ENCODE measurements at places on chromosomes 1 and 21. TPM values are rescaled to one million over a fixed set of nuclear protein-coding genes. Genes with fewer than 3 reads are reported as not detected.
A peak's percentile ranks its signal among the peaks of the same experiment; 100 is the strongest.

The VCAM1 gene
- not detected for total RNA-seq

The C8B gene
- not detected for total RNA-seq

The AZIN2 gene
- 3.9 TPM for total RNA-seq

DNA sequence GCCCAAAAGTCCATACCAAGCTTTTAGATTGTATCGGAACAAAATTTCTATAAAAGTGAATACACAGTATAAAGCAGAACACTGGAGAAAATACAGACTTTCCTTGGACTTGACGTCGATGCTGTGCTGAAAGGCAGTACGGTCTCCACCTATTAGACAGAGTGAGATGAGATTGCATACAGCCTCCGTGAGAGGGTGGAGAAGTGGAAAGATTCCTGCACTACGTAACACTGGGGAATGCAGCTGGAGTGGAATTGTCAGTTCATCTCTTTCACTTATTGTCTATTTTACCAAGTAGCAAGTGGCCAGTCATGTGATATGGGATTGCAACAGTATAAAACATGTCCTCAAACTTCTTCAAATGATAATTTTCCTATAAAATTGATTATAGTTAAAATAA is 209.5 kb downstream of the ZP4 start:
- H3K27me3 ChIP-seq, result no peaks in the 10 kb centered on the region

- no peak overlapping the region for H3K4me3 ChIP-seq
- H3K27ac ChIP-seq, result no peak overlapping the region
- H3K27me3 ChIP-seq, result no peaks in the 10 kb centered on the region
- H3K36me3 ChIP-seq, result peaks cover 3% of the 10 kb centered on the region
Measured at GRCh38 chr1:97270508-97271307, 549.1 kb downstream of the PTBP2 start.

DNA sequence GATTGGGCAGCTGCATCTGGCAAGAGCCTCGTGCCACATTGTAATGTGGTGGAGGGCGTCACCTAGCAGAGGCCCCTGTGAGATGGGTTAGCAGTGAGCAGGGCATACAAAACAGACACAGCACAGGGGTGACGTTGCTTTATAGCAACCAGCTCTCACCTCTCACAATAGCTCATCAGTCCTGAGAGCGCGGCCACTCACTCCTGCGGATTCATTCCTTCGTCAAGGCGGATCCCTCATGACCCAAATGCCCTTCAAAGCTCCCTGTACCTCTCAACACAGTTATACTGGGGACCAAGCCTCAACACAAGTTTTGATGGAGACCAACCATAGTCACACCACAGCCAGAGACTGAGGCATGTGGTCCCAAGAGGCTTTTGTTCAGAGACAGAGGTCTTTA is 22.9 kb downstream of the SLC37A1 start:
- no peak for DNase-seq
- H3K27me3 ChIP-seq, result no peaks in the 10 kb centered on the region
- H3K36me3 ChIP-seq, result no peaks in the 10 kb centered on the region
- H3K4me1 ChIP-seq, result no peaks in the 10 kb centered on the region
- H3K27ac ChIP-seq, result no peak overlapping the region

GRCh38 chr1:162498496-162498810 is 835 bp downstream of the UHMK1 start:
- peak overlapping the region; percentile 91 for H3K27ac ChIP-seq
- peaks cover 32% of the 10 kb centered on the region for H3K36me3 ChIP-seq
- H3K4me3 ChIP-seq, result peak overlapping the region; percentile 93
